GM13976 (cell line): ENCODE measurements at places on chromosomes 3 and 15.

DNA sequence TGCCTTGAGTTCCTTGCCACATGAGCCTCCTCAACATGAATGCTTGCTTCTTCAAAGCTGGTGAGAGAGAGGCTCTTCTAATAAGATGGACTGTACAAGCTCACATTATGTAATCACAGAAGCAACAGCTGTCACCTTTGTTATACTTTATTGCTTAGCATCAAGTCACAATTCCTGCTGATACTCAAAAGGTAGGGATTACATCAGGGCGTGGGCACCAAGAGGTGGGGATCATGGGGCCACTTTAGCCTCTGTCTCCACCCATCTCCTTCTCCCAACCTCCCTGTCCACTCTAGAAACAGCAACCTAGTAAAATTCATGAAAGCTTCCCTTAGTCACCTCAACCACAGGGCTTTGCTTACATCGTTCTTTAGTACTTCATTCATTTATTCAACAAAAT lies 95.9 kb downstream of the FAM43A start:
- DNase-seq = no peak

DNA sequence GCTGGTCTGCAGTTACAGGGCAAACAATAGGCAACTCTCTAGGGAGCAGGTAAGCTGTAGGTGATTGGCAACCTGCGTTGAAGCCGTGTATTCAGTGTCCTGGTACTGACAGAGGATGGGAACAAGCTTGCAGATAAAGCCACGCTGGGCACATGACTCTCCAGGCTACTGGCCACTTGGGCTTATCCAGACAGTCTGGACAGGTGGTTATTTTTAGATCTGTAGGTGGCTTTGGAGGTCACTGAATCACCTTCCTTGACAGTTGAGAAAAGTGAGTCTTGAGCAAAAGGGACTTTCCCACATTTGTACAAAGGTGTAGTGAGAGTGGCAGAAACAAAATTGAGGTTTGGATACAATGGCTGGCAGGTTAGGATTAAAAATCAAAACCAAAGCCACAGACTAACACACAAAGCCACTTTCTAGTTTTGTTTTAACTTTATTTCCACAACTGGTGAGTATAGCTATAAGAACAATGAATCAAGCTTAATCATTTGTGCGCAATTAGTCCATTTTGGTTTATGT lies 22.3 kb upstream of the IL1RAP start:
- DNase-seq = no peak

GRCh38 chr15:47861111-47861903 lies 144.0 kb downstream of the SEMA6D start:
- DNase-seq = no peak

DNA sequence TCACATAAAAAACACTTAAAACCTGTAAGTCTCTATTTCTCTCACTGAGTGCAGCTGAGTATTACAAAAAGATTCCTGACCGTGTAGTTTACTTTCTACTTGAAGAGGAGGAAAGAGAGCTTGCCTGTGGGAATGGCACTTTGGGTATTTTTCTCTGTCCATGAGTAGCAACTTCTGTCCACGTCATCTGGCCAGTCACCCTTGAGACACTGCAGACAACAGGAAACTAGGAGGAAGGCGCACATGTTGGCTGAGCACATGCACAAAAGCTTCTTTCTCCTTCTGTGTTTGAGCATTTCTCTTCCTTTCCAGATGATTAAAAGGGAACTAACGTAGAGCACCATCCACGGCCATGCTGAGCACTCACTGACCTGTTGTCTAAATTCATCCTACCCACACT lies 19.7 kb downstream of the STARD5 start:
- no peak for DNase-seq

DNA sequence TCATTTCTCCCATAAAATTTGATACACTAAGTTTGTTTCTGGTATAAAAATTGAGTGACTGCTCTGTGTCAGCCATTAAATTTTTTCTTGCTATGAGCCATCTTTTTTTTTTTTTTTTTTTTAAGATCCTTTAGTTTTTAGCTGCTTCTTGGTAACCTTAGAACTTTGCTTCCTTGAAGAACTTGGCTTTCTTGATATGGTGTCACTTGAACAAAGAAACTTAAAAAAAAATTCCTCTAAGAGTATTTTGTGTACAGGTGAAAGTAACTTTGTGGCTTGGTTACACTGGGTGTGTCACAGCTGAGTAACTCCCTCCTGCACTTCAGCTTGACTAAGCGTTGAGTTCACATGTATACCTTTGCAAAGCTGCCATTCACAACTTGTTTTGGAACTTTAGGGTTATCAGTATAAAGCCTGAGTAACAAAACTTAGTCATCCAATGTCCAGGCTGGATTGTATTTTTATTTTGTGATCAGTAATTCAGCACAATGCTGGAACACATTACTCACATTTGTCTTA lies 6.5 kb downstream of the CHD2 start:
- DNase-seq = peak; percentile 42

GRCh38 chr3:56702490-56703315 lies 19.6 kb upstream of the TASOR start:
- DNase-seq = peak; percentile 64

- no peak for DNase-seq
Measured at GRCh38 chr3:25455441-25456132, 27.5 kb downstream of the RARB start.

DNA sequence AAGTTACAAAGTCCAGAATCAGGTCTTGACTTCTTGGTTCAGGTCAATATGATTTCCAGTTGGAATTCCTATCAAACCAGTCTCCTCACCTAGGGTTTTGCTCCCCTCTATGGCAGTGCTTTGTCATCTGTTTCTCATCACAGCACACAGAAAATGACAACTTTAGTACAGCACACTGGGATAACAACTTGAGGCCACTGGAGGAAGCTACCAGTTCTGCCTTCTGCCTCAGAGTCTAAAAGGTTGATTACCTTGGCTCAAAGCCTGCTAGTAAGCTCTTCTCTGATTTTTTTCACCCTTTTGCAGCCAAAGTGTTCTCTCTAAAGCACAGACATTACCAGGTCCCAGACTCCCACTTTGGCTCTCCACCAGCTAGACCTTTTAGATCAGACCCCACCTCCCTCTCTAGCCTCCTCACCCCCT lies 24.8 kb upstream of the TRIM59 start:
- no peak for DNase-seq

DNA sequence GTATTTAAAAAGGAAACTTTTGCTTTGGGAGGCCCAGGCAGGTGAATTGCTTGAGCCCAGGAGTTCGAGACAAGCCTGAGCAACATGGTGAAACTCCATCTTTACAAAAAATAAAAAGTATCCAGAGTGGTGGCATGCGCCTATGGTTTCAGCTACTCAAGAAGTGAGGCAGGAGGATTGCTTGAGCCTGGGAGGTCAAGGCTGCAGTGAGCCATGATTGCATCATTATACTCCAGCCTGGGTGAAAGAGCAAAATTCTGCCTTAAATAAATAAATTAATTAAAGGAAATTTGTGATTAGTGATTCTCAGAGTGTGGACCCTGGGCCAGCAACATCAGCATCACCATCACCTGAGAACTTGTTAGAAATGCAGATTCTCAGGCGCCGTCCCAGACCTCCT lies 9.9 kb upstream of the COMMD4 start:
- no peak for DNase-seq

DNA sequence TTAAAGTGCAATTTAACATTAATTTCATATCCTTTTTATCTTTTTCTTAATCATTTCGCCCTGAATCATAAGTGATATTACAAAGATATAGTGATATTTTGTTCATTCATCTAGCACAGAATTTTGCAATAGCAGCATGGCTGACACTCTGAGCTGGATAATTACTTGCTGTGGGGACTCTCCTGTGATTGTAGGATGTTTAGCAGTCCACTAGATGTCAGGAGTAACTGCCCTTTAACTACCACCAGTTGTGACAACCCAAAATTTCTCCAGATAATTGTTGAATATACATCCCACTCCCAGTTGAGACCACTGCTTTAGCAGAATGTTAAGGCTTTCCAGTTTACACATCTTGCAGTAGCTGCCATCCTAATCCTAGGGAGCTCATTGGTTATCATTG lies 196.8 kb upstream of the MBNL1 start:
- peak; percentile 45 for DNase-seq

DNA sequence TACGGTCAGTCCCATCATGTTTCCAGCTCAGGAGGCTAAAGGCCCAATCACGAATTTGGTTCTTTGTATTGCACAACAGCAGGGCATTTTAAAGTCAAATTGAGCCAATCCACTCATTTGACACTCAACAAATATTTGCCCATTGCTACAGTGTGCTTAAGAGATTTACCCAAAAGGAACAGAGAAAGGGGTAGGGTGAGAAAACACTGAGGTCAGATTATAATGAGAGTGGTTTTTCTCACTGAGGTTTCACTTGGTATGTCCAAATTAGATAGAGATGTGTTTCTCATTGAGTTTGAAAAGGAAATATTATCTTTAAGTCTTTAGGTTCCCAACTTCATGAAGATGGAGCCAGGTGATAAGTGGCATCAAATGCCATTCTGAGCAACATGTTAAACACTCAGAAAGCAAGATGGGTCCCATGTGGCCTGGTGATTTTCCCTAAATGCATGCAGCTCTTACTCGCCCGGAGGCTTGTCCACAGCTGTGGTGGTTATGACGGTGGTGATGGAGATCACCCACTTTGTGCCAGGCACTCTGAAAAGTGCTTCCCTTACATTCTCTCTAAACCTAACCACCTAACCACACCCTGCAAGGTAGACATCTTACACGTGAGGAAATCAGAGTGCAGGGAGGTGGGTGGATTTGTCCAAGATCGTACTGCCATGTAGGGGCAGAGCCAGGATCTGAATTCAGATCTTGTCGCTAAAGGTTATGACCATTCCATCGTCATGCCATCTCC lies 31.2 kb upstream of the USP3 start:
- peak; percentile 55 for DNase-seq

- no peak for DNase-seq
Measured at GRCh38 chr3:37216597-37217097, 42.3 kb upstream of the LRRFIP2 start.

DNA sequence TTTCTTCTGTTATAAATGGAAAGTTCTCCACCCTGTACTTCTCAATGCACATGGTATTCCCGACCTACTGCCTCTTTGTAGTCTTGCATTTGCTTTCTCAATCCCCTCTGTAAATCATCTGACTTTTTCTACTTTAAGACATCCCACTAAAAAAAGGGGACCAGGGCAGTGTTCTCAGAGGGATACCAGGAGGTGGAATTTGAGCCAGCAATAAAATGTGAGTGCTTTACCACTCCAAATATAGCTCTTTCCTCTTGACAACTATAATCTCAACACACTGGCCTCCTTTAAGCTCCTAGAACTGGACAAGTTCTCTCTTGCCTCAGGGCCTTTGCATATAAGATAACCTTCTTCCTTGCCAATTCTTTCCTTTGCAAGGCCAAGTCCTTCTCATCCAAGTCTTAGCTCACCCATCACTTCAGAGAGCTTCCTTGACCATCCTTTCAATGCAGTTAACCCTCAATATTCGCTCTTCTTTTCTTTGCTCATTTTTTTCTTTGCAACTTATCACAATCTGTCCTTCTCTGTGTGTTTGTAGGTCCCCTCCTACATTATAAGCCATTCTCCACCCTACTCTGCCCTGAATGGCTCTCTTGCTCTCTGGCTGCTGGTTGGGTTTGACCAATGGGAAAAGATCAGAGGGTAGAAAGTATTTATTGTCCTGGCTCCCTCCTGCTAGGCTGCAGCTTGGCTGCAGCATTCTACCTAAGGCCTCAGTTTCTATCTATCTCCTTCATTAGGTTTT lies 93.4 kb downstream of the PRICKLE2 start:
- DNase-seq = no peak

- no peak for DNase-seq
Measured at GRCh38 chr15:64696481-64696880, 78.9 kb downstream of the RBPMS2 start.

GRCh38 chr15:63967616-63968015 lies 78.7 kb downstream of the DAPK2 start:
- no peak for DNase-seq

DNA sequence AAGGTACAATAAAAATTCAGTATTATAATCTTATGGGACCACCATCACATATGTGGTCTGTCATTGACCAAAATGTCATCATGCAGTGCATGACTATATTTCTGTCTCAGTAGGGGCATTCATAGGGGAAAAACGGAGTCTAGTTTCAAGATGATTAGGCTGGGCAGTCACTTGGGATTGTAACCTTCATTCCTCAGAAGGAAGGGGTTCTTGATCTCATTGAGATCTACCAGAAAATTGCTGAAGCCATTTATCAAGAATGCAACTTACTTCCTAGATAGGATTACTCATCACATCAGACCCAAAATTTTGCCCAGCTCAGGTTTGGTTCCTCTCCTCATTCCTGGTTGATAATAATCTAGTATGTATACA lies 37.3 kb downstream of the BTD start:
- no peak for DNase-seq

DNA sequence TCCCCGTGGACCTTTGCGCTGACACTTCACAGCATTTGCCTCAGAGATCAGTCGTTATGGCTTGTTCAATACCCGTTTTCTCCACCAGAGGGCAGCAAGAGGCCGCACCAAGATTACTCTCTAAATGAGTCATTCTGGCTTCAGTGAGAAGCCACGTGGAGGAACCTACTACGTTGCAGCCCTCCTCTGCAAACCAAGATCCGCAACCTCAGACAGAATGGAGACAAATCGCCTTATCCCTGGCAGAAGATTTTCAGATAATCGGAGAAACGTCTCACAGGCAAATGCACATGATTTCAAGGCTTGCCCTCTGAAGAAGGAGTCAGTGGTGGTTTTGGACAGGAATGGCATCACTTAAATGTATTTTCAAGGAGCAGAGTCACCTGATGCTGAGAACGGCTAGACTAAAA lies 60.5 kb downstream of the GTPBP8 start:
- DNase-seq = peak; percentile 77

DNA sequence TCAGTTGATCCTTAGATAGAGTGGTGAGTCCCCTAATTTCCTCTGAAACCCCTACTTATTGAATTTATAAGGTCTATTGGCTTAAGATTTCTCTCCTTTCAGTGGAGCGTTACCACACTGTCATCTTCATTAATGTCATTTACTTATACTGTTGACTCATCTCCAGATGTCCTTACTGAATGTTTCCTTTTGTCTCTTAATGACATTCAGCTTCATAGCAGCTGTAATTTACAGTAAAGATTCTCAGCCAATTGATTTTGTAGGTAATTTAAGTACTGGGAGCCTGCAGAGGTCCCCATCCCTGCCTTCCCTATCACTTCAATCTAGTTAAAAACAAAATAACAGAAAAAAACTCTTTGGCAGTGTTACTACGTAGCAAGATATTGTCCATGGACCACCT lies 18.8 kb downstream of the STX19 start:
- DNase-seq = no peak

DNA sequence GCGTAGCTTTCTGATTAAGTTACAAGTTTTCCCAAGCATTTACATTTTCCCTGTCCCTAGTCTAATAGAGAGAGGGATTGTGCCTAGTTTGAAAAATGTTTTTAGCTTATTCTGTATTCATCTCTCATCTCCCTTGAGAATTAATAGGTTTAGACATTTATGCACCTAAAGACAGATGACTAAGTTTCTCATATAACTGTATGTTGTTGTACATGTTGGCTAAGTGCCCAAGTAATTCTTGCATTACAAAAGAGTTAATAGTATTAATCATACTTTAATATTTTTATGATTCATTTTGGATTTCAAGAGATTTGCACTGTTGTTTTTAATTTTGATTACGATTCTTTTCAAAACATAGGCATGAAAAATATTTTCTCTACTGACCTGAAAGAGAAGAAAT lies 109.0 kb upstream of the TBL1XR1 start:
- DNase-seq = no peak
